ENCODE measurements at places on chromosomes 16 and 17. TPM values are rescaled to one million over a fixed set of nuclear protein-coding genes. Genes with fewer than 3 reads are reported as not detected.

The HSPB9 gene
- 0.12 TPM for total RNA-seq

The CRHR1 gene
- total RNA-seq, result not detected

The IQCK gene
- 6.5 TPM for total RNA-seq

The RNF43 gene
- total RNA-seq, result 6.6 TPM

The HBZ gene
- not detected for total RNA-seq

The CES4A gene
- 6.7 TPM for total RNA-seq

- peak; percentile 83 for DNase-seq
These were observed 3.1 kb upstream of the TPPP3 start for GRCh38 chr16:67396159-67397035.

DNA sequence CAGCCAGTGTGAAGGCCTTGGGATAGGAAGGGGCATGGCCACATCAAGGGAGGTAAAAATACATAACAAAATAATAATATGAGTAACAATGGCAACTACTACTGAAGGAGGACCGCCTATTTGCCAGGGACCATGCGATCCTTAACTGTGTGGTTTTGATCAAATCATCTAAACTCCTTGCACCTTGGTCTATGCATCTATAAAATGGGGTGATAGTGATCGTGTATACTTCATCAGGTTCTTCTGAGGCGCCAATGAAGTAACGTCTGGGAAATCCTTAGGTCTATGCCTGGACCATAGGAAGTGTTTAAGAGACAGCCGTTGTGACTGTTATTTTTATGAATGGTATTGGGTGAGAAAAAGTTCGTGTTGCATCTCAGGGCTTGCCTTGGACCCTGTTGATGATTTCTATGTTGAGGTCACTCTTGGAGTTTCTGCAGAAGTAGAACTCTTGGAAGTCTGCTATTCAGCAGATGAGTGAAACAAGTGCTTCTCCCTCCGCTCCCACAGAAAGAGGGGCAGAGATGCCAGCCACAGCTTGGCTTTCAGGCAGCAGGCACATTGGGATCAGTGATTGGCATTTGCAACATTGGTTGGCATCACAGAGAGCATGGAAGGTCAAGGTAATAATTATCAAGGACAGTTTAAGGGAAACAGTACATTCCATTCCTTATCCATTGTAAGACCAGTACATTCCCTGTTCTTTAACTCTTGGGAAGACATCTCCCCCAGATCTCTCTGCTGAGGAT lies 63.1 kb downstream of the PRKCB start:
- no peak for DNase-seq

DNA sequence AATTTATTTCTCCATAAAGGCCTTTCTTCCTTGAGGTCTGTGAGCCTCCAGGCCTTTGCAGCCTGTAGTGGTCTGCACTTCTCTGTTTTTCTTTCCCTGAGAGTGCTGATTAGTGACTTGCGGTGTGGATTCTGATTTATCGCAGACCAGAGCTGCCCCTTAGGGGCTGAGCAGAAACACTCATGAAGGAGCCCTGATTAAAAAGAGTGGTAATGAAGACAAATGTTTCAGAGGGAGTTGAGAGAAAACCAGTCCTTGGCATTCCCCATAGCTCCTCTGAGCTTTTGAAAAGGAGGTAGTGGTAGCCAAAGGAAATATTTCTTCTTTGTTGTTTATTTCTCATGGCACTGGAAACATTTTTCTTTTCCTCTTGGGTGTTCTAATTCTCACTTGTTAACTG lies 268.1 kb upstream of the TBX2 start:
- no peak for DNase-seq

DNA sequence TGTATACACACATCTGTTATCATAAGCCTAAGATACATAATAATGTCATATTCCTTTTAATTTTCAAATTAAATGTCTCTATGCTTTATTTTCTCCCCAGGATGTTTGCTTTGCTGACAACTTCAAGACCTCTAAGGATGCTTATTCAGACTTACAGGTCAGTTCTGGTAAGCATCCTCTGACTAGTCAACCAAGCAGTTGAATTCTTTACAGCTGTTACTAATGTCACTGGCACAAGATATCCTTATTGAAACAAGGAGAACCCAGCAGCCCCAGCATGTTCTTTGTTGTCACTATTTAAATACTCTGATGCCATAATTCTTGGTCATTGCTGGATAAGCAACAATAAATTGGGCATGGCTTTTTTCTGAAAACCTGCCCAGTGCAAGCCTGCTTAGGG lies 232.3 kb upstream of the PMFBP1 start:
- DNase-seq, result no peak

DNA sequence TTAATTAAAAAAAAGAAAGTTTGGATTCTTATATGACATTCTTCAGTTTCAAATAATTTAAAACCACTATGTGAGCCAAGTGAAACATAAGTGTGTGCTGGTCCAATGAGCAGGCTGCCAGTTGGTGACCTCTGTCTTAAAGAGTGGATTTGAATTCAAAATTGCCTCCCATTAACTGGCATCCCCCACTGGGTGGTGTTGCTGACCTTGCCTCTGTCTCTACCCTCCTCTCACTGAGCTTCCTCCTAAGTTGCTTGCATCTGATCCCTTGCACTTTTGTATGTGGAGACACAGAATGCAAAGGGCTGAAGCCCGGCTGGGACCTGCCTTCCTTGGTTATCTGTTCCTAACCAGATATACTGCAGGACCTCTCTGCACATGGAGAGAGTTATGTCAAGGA lies 160.6 kb downstream of the CYLD start:
- no peak for DNase-seq

- DNase-seq, result no peak
These were observed 12.2 kb upstream of the MMD start for GRCh38 chr17:55433629-55434422.

DNA sequence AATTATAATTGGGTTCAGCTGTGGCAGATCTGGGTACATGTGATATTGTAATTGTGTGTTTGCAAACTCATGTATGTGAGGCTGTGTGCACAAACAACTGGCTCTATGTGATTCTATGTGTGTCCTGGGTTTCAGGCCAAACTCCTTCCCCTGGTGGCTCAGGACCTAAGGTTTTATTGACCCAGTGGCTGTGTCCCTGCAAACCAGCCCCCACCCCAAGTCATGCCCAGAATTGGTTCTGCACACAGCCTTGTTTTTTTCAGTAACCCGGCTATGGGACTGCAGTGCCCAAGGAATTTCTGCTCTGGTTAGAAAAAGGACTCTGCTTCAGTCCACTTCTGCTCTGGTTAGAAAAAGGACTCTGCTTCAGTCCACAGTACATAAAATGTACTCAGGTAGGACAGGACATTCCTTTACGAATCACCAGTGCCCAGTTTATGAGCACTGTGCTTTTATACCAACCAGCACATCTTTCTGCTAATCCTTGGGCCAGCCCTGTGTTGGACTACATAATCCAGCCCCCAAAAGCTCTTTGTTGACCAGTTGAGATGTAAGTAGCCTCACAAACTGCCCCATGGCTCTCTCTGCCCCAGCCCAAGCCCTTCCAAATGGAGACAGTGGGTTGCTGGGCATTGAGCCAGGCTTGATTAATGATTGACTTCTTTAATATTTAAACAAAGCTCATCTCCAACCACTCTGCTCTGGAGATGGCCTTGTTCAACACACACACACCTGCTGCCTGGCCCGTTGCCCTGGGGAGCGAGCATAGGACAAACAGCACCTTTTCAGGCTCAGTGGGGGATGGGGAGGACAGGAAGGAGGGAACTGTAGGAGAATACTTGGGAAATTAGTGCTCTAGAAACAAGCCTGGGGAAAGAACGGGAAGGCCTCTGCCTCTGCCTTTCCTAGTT lies 2.9 kb upstream of the KCNH6 start:
- no peak for DNase-seq

DNA sequence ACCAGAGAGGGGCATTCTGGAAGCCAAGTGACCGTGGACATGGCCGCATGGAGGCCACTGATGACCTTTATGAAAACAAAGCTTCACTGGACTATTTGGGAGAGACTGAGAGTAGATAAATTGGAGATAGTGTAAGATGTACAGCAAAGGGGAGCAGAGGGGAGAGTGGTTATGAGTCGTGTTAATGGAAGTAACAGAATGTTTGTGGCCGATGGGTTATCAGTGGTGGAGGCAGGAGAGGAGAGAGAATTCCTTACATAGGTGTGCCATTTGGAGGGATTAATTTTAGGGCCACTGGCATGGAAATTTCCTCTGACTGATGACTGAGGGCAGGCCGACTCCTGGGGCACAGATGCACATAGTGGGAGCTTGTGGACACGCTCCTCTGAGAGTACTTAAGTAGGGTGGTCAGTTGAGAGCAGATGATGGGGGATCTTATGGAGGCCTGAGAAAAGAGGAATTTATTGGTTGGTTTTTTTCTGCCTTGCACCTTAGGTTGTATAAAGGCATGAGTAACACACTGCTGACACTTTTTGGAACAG lies 19.2 kb downstream of the PRPSAP2 start:
- no peak for DNase-seq

DNA sequence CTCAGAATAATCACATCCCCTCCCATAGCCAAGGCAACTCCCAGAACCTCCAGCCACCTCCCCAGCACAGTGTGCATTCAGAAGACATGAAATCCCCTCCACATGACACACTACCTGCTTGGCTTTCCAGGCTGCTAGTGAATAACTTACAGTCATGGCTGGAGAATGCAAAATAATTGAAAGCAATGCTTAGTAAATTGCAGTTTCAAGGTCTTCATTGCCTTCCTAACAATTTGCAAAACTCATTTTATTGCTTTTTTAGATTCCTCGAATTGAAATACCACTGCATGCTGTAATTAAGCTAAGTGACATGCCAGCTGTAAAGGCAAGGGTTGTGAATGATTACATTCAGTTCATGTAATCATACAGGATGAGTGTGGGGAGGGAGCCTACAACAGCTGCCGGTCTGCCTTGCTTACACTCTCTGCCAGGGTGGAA lies 29.0 kb upstream of the HOXB13 start:
- DNase-seq, result no peak

DNA sequence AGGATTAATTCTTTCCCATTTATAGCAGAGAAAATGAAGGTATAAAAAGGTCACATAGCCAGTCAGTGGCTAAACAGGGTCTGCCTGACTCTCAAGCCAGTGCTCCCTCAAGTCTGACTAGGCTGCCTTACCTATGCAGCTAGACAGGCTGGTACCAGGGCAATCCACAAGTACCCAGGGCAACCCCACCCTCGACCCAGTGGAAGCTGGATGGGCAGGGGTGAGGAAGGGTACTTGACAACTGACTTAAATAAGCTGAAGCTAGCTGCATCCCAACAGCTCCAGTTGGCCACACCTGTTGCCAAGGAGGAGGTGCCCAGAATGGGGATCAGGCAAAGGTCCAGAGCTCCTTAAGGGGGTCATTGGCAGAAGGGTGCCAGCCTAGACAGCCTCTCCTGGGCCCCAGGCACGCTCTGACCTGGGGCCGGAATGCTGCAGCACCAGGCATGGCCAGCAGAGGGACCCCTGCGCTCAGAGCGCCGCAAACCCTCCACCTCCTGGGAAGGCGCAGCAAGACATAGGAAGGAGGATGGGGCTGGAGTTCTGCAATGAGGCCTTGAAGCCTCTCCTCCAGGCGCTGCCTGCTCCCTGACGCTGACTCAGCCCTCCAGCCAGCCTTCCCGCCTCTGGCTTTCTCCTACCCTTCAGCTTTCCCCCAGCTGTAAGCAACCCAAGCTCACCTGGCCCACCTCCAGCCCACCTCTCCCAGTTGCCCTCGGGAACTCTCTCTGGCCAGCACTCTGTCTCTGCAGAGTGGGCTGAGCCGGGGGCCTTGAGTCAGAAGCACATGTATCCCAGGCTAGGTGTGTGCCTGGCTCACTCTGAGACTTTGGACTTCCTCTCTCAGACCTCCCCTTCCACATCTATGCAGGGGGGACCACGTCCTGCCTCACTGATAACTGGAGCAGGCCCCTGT lies 28.8 kb downstream of the MPP2 start:
- peak; percentile 80 for DNase-seq

DNA sequence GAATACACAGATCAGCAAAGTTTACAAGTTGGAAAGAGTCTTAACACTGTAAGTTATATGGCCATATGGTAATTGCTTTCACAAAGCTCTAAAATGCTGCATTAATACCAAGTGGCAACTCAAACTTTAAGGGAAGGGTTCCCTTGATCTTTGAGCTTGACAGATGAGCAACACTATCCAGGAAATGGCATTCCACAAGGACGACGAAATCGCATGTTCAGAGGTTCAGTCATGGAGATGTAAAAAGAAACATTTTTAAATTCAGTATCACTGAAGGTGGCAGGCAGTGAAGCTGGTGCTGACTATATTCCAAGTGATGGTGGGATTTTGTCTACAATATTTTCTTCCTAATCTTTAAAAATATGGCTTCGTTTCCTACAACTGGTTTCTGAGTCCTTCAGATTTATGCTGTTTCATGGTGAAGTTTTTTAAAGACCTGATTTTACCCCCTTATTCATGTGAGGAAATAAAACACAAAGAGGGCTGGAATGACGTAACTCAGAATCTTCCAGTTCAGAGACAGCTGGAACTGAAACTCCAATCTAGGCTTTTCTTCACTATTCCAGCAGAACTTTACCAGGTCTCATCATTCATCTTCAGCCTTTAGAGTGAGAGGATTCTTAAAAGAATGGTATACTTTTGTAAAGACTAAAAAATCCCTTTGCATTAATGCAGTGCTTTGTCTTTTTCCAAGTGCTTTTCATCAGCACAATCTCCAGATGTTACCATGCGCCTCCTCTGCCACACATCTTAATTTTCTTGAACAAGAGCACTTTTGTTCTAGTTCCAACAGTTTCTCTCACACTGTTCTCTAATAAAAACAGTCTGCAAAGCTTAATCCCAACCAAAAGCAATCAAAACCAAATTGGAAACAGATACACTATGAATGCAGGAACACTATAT lies 20.2 kb downstream of the CHCT1 start:
- DNase-seq, result no peak

- no peak for DNase-seq
These were observed 60.1 kb upstream of the WSB1 start for GRCh38 chr17:27233776-27234175.

DNA sequence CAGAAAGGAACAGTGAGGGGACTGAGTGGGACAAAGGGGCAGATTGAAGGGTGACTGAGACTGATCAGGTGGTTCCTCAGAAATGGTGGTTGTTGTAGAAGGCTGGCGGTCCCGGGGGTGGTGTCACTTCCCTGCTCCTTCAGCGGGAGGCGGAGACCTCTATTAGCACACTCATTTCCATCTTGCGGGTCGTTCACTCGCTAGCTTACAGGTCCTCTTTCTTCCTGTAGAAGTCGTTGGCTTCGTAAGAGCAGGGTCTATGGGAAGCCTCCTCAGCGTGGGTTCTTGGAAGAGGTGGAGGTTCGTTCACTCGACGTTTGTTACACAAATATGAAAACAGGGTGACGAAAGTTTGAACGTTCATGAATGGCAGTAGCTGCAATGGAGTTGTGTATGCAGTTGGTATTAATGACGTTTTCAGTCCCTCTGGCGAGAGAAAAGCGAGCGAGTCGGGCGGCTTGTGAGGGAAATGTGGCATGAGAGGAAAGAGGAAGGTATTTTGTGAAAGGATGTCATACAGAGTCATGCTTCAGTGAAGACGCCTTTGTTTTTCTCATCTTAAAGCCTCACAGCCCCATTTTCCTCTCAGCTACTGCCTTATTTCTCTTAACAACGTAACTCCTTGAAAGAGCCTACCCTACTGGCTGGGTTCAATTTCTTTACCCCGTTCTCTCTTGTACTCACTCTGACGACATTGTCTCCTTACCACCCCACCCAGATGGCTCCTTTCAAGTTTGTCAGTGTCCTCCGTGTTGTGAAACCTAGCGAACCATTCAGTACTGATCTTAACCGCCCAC lies 667 bp downstream of the EFCAB13 start:
- peak; percentile 71 for DNase-seq

GRCh38 chr17:80168371-80168770 lies 1.5 kb upstream of the CARD14 start:
- no peak for DNase-seq

GRCh38 chr16:58464916-58465731 lies 34.8 kb upstream of the NDRG4 start:
- DNase-seq, result no peak

GRCh38 chr17:21174186-21174585 lies 39.8 kb downstream of the TMEM11 start:
- peak; percentile 49 for DNase-seq

Data from left ventricle myocardium superior (tissue), 1 donor.